Activated CD8-positive, alpha-beta memory T cell treated with anti-CD3 and anti-CD28 coated beads for 24 hours (primary cell): ENCODE measurements at places on chromosomes 5 and 9.

- DNase-seq, result no peak
These were observed 25.1 kb downstream of the ARHGAP26 start for GRCh38 chr5:142795251-142795650.

DNA sequence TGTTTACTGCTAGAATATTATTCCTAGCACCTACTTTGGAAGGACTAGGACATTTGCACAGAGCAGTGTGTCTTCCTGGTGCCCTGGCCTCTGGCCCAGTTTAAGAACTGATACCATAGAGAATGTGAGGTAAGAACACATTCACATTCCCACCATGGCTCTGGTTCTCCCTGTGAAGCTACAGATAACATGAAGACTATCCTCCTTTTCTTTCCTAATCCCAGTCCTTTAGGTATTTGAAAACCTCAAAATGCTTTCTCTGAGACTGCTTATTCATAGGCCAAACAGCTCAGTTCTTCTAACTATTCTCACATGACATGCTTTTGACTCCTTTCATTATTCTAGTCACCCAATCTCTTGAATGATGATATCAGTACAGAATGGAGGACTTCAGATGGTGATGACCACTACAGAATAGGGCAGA is 11.9 kb downstream of the FAM219A start:
- no peak for DNase-seq

DNA sequence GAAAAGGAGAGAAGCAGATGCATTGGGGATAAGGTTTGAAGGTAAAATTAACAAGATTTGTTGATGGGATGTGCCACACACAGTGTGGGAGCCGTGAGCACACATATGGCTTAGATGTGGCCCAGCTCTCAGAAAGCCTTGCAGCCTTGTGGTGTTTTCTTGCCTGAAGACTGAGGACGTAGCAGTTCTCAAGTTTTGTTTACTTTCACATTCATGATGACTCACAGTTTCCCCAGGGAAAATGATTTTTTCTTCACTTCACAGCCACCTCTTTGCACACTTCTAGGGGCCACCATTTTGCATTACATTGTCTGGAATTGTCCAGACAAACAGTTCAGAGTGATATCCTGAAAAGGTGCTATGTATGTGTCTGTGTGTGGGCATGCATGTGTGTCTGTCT is 126.2 kb downstream of the BASP1 start:
- DNase-seq, result no peak

DNA sequence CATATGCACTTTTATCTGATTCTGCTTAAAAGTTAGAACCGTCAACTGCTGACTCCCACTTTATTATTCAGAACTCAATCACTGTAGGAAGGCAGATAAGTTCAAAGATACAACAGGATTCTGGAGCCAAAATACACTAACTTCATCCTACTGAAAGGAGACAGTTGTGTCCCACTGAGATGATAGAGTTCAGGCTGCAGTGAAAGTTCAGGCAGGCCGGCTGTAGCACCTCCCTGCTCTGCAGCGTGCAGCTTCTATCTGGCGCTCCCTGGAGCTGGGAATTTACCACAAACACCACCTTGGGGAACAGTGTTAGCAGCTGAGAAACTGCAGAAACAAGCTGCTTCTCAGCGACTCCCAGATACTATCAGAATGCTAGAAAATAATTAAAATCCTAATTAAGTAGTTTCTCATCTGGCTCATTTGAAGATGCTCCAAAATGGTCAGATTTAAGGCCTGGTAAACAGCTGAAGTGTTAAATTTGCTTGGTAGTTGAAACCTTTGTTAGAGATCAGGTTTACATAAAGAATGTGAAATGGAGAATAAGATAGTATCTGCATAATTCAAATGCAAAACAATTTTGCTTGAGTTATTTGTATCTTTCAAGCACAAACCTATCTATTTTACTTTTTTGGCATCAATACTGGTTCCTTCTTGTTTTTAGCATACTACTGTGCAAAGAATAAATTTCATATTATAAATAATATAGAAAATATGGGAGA is 52.3 kb upstream of the CNTLN start:
- DNase-seq, result no peak

GRCh38 chr5:172543484-172544298 is 89.4 kb upstream of the SH3PXD2B start:
- DNase-seq, result peak; percentile 40

DNA sequence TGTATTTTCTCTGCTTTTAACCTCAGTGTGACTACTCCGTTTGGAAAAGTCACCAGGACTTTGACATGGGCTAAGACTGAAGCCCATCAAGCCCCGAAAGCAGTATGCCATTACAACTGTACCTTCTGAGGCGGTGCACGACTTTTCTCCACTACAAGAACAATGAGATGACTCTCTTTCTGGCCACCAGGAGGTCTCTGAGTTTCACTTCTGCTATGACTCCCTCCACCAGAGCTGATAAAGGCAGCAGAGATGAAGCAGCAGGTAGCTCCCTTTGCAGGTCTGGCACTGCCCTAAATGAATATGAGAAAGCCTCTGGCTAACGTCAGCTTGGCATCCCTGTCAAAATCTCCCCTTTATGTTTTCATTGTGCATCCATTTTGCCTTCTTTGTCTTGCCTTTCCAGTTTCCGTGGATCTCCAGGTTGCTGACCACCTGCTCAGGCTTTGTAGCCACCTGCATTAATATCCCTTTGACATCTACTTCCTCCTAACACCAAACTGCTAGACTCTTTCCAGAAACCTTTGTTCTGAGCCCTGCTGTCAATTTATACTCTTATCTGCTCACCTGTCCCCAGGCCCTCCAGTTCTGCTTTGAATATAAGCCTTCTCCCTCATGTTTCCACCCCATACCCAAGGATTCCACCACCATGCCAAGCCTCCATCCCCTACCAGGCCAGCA is 221.7 kb downstream of the ZNF608 start:
- DNase-seq, result no peak
